ENCODE measurements at places on chromosomes 2 and 18.

DNA sequence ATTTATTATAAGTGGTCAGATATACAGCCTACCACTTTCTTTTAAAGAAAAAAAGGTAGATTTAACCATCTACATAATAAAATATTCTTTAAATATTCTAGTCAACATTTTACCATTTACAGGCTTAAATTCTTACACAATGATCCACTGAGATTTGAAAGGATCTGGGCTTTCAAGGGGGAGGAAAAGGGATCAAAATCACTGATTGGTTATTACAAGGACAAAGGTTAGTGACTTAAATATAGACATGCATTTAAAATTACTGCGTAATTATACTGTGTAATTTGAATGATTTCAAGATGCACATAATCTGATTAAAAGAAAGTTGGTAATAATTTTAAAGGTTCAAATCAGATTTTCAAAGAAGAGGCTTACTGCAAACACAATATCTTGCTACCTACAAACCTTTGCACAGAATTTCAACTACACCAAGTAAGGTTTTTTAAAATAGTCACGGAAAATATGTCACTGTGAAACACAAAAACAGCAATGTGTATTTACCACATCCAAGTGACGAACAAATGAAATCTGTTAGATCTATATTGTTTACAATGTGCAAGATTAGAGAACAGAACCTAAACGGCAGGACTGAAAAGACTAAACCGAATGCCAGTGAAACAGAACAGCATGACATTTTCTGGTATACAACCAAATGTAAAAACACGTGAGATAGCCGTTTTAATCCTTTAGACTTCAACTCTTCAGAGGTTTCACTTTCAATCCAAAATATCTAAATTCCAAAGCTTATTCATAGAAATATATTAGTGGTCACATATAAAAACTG is 40.8 kb downstream of the RTN4 start:
- no peak for DNase-seq

DNA sequence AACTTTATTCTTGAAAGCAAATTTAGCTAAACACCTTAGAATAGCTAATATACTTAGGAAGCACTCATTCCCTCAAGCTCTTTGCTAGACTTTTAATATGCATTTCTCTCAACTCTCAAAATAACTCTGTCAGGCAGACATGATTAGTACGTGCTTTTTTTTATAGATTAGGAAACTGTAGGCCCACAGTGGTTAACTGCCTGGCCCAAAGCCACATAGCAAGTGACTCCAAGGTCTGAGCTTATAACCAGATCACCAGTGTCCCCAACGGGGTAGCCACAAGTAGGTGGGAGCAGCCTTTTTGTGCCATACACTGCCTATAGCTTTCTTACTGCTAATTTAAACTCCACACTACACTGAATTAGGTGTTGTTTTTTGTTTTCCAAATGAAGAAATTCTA is 576.8 kb downstream of the METTL4 start:
- DNase-seq = no peak

DNA sequence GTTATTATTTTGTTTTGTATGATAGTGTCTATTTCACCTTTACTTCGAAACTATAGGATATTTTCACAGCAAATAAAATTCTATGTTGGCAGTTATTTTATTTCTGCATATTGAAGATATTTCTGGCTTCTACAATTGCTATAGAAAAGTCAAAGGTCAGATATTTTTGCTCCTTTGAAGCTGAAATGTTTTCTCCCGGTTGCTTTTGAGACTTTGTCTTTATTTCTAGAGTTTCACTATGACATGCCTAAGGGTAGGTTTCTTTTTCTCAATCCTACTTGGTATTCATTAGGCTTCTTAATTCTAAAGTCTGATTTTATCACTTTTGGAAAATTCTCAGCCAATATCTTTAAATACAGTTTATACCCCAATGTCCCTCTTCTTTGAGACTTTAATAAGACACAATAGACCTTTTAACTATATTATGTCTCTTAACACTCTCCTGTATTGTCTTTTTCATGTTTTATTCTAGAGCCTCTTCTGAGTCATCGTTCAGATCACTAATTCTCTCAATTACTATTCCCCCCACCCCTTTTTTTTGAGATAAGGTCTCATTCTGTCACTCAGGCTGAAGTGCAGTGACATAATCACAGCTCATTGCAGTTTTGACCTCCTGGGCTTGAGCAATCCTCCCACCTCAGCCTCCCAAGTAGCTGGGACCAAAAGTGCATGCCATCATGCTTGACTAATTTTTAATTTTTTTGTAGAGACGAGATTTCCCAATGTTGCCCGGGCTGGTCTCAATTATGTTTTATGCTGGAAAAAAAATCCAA is 50.5 kb downstream of the USP37 start:
- DNase-seq = no peak

GRCh38 chr2:165957030-165957675 is 3.6 kb upstream of the TTC21B start:
- DNase-seq = no peak

DNA sequence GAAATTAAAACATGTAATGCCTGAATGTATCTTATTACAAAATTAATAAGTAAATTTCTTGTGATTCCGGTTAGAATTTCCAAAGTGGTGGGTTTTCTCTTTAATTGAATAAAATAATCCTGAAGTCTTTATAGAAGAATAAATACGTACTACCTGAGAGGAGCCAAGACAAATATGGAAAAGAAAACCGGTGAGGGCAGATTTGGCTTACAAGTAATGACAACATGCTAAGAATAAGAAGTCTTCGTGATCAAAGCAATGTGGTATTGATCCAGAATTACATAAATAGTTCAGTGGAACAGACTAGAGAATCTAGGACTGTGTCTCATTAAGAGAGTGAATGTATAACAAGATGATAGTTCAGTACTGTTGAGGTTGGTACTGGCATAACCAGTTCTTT is 167.5 kb downstream of the NEDD4L start:
- no peak for DNase-seq

DNA sequence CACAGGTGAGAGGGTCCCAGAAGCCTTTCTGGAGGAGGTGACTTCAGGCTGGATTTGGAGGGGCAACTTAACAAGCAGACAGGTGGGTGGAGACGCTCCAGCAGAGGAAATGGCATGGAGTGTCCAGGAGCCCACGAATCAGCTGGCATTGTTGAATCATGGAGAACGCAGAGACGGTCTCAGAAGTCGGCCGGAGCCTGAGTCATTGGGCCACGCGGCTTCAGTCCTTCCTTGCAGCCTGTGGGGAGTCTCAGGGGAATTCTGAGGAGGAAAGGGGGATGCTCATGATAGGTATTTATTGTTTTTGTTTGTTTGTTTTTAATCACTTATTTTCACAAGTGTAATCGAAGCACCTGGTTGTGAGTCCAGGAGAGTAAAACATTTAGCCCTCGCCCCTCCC is 184.6 kb upstream of the HDAC4 start:
- no peak for DNase-seq

DNA sequence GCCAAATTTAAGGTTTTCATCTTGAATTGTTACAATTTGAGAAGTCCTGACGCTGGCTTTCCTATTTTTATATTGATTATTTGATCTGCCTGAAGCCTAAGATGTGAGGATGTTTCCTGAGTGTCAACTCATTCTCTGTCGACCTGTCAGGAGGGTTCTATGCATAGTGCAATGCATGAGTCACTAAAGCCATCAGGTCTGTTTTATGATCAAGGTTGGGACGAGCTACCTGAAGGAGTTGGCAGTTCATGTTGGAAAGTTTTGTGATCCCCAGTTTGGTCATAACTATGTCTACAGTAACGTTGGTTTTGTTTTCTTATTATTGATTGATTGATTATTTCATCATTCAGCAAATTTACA is 71.2 kb downstream of the NABP1 start:
- DNase-seq = no peak

DNA sequence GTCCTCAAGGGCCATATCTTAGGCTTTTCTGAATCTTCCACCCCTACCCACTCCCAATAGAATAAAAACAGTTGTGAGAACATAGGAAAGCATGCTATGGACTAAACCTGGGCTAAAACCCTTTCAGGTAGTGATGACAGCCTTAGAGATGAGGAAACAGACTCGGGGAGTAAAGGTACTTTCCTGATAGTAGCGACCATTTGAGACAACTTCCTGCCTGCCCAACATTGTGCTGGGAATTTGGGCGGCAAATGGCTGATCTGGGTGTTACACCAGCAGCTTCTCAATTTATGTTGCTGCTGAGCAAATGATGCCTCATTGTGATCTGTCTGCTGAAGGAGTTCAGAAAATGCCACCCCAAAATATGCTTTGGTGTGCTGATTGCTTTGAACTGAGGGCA is 66.6 kb downstream of the TMEM17 start:
- DNase-seq = no peak

DNA sequence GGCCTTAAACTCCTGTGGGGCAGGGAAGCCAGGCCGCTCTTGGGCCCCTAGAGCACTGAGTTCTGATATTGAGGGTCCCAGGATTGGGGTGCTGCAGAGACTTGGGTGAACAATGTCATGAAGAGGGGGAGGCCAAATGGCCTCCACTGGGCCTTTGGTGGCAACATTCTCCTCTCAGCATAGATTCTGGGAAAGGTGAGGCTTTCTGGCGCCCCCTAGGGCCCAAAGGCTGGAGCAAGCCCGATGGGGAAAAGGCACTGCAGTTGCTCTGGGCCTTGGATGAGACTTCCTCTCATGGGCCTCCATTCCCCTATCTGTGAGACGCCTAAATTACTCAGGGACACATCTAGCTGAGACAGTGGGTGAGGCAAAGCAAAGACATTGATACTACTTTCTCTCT is 84.8 kb downstream of the ACAA2 start:
- DNase-seq = no peak

DNA sequence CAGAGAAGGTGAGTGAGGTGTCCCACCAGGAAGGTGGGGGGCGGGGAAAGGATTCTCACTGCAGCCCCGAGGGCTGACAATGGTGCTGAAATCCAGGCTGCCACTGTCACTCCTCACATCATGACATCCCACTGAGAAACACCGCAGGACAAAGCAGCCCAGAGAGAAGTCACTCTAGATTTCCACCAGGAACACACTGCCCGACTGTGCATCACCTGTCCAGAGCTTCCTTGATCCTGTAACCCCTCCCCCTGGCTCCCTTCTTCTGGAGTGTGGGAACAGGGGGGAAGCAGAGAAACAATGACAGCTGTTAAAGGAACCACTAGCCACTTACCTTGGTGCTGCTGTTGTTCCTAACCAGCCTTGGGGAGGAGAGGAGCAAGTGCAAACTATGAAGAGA is 69.9 kb downstream of the MRO start:
- DNase-seq = no peak

GRCh38 chr2:198546122-198546521 is 741.7 kb downstream of the PLCL1 start:
- DNase-seq = no peak

DNA sequence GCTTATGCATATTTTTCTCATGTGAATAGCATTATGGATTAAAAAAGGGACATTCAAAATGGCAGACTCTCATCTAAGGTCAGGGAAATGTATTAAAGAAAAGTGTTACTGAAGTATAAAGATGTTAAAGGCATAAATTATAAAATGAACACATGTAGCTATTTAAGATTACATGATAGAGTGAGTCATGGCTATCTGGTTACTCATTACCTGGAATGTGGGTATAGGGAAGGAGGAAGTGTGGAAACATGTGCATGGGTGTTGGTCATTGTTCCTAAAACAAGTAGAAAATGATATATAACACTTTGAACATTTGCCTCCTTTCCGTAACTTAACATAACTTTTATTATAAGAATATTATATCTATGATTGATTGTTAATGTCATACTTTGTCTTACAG is 66.4 kb downstream of the MYO1B start:
- DNase-seq = no peak

- DNase-seq = no peak
Observed at GRCh38 chr2:100419915-100420314, 2.4 kb upstream of the CHST10 start.

GRCh38 chr2:170660409-170660808 is 54.7 kb upstream of the SP5 start:
- DNase-seq = no peak

GRCh38 chr2:231104115-231104713 is 20.6 kb downstream of the HTR2B start:
- DNase-seq = peak; percentile 1

DNA sequence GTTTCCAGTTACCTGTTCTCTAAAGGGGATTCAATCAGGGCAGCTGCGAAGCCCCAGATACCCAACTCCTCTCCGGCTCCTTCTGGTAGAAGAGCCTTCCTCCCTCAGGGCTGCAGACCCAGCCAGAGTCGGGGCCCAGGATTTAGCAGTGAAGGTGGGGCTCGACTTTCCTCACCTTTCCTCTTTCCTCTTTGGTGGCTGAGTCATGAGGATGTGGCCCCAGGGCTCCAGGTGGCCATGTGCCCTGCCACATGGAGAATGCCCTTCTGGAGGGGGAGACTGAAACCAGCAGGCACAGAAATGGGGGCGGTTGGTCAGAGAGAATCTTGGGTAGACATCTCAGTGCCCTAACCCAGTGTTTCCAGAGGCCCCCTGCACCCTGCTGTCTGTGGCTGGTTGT is 402.6 kb downstream of the NBAS start:
- DNase-seq = no peak

DNA sequence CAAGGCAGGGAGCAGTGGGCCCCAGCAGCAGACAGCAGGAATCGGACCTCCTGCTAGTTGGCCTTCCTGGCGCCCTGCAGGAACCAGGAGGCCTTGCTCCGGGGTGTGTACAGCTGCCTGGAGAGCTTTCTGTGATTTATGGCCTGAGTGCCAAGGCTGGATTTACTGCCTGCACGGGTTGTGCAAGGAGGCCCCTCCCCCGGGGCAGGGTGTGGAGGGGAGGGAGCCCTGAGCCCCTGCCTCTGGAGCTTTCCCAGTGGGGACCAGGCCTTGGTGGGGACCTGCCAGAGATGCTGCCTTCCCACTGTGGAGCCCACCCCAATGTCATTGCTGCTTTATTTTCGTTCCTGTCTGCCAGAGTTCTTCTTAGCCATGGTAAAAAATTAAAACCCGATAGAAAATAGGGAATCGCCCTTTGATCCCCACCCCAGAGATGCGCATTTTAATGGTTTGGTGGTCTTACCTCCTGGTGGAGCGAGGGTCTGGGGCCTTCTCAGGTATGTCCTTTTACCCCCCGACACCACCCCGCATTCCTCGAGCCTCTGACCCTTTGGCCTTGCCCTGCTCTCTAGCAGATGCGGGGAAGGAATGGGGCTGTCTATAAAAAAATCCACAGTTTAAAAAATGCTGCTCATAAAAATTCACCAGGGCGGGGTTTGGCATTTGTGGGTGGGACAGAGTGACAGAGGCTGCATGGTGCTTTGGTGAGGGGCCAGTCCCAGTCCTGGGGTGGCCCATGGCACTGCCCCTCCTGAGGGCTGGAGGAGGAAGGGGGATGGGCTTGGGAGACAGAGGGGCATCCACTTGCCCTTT is 6.9 kb upstream of the RALB start:
- no peak for DNase-seq

GRCh38 chr18:75167759-75168618 is 41.0 kb downstream of the PTGR3 start:
- DNase-seq = no peak

GRCh38 chr2:69549421-69549820 is 94.1 kb downstream of the AAK1 start:
- DNase-seq = no peak

DNA sequence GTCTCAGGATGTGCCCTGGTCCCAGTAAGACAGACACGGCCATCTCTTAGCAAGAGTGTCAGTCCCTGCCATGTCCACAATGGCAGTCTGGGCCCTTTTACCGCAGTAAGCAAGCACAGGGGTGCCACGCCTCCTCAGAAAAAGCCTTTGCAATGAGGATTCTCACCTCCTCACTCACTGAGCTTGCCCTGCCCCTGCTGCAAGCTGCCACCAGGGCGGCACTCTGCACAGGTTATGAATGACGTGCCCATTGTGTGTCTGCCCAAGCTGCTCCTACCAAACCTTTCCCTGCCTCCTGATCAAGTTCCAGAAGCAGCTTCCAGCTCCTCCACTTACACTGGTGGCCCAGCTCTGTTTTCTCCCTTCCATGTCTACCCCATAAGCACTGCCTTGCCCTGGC is 23.3 kb downstream of the ERCC3 start:
- no peak for DNase-seq
